Adrenal gland (tissue), 19 donors: ENCODE measurements at places on chromosomes 3 and 15. TPM values are rescaled to one million over a fixed set of nuclear protein-coding genes. Genes with fewer than 3 reads are reported as not detected.

The CCR9 gene
- not detected for polyA plus RNA-seq

The PRSS50 gene
- 0.61 TPM for polyA plus RNA-seq

The MINAR1 gene
- polyA plus RNA-seq = 6.1 TPM

The SLITRK3 gene
- 0.03 TPM for polyA plus RNA-seq

The MST1 gene
- 7.5 TPM for polyA plus RNA-seq

The RTP3 gene
- polyA plus RNA-seq = not detected
